Stimulated activated CD4-positive, alpha-beta T cell treated with anti-CD3 and anti-CD28 coated beads, Interleukin-15, amount 100 ng/mL, for 48 hours (primary cell): ENCODE measurements at places on chromosomes 12 and 14.

- DNase-seq, result no peak
Observed at GRCh38 chr12:11718768-11719253, 69.3 kb downstream of the ETV6 start.

DNA sequence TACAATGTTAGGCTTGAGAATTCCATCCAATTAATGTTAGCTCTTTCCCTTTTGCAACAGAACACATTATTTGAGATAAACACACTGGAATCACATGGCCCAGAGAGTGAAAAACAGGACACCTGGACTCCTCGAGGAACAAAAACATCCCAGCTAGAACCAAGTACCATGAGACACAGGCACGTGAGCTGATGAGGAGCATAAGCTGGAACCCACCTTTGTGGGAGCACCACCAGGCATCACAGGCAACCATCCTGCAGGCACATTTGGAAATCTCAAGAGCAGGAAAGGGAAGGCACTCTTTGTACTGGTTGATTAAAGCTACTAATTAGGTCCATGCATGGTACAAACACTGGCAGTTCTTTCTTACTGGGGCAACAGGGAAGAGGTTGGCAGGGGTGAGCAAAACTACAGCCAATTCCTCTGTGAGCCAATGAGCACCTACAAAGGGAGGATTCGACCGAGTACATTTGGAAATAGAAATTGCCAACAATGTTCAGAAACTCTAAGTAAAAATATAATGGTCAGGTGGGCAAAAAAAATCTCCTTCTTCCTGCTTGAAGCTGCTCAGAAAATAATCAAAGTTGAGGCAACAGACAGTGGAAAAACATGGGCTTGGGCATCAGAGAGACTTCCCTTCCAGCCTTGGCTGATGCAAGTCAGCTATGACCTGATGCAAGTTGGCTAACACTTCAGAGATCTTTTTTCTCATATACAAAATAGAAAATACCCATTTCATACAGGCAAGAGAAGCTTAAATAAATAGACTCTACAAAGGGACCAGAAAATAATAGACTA lies 216.7 kb downstream of the NUAK1 start:
- DNase-seq, result no peak

GRCh38 chr12:98345308-98345876 lies 170.0 kb upstream of the TMPO start:
- no peak for DNase-seq

- no peak for DNase-seq
Observed at GRCh38 chr14:31960039-31960438, 117.1 kb upstream of the ARHGAP5 start.

DNA sequence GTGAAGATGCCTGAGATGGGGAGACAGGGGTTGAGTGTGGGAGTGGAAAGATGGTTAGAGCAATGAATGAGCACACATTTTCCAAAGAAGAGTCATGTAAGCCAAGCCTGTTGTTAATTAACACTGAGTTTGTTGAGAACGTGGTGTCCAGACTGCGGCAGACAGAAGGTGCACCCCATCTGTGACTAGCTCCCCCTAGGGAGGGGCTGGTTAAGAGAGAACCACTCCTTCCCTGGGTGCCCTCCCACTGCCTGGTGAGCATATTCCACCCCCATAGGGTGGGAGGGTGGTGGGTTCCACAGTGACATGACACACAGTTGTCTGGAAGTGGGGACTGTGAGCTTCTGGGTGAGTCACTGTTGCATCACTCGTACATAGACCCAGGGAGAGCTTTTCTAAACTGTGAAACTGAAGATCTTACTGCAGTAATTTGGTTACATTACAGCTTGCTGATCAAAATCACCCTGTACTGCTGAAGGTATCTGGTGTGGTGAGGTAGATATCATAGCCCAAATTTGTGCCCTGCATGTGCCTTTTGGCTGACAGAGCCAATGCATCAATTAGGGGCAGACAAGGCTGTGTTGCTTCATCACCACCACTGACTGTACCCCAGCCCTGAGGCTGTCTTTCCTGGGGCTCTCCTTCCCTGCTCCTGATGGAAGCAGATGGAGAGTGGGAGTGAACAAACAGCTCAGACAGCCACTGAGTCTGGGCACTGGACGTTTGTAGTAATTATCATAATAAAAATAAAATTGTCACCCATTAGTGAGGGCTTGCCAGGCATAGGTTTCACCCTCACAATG lies 150.9 kb downstream of the EMP1 start:
- DNase-seq, result peak; percentile 65

DNA sequence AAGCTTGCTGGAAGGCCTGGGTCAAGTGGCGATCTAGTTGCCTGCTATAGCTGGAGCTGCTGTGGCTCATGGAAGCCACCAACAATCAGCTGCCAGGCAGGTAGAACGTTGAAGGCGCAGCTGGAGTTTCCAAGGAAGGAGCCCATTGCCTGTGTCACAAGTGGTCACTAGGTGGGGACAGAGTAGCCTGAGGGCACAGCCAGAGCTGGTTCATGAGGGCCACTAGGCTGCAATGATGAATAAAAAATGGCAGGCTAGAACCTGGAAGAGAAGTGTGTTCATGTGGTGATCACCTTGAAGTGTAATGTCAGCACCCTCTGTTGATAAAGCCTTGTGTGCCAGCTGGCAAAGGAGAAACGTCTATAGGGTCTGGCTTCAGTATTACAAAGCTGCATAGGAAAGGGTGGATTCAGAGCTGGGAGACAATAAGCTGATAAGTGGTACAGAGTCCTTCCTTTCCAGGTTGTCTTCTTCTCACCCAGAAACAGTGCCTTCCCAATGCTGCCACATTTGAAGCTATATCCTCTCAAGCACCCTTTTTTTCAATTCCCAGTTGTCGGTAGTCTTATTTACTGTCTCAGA lies 165.8 kb downstream of the EMP1 start:
- DNase-seq, result peak; percentile 34

DNA sequence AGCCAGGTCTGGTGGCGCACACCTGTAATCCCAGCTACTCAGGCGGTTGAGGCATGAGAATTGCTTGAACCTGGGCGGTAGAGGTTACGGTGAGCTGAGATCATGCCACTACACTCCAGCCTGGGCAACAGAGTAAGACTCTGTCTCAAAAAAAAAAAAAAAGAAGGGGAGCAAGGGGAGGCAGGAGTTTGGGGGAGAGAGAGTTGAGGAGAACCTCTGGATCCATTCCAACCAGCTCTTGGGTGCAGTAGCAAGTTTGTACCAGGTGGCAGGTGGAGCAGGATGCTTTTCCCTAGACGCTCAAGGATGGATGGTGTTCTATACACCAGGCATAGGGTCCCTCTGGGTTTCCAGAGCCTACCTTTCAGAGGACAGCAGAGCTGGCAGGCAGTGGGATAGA lies 1.9 kb downstream of the NFE2 start:
- DNase-seq, result no peak

GRCh38 chr12:119699199-119699760 lies 31.3 kb downstream of the PRKAB1 start:
- no peak for DNase-seq

DNA sequence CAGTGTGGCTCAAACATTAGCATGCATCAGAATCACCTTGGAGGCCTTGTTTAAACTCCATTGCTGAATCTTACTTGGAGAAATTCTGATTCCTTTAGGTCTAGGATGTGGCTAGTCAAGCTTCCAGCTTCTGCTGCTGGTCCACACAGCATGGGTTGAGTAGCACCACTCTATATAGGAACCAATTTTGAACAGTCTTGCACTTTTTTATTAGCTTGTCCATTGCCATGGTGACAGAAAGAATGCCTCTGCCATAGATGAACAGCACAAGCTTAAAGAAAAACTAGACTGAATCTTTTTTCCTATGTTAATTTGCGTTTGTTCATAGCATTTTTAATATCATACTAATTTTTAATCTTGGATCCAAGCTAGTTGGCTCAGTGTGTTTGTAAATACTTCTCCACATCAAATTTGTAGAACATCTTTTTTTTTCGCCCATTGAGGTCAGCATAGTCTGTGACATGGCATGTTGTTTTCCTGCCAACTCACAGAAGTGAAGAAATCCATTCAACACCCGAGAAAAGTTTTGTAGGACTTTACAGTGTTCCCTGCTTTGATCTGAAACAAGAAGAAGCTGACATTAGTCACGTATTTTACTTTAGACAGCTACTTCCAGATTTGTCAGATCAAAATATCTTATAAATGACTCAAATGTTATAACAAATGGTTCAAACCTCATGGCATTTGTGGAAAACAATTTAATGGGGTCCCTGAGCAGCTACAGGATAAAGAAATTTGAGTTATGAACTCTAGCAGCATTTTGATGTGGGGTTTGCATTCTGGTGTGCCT lies 438.8 kb downstream of the EGLN3 start:
- DNase-seq, result no peak

DNA sequence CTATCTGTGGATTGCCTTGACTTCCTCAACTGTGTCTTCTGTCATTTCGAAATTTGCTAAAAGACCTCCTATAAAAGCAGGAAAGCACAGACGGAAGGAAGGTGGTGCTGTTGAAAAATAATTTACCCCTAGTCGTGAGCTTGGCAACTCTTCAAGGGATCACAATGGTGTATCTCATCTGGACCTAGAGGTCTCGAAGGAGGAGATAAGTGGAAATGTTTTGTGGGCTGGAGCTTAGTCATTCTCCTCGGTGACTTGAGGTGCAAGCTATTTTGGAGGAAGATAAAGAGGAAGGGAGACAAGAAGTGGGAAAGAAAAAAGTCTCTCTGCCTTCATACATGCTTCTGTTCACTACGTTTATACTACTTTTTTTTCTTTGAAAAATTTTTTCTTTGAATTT lies 89.9 kb downstream of the FLRT2 start:
- DNase-seq, result no peak

- no peak for DNase-seq
Observed at GRCh38 chr12:14043776-14044175, 62.4 kb upstream of the GRIN2B start.

GRCh38 chr14:94175011-94175745 lies 1.1 kb downstream of the PPP4R4 start:
- no peak for DNase-seq

DNA sequence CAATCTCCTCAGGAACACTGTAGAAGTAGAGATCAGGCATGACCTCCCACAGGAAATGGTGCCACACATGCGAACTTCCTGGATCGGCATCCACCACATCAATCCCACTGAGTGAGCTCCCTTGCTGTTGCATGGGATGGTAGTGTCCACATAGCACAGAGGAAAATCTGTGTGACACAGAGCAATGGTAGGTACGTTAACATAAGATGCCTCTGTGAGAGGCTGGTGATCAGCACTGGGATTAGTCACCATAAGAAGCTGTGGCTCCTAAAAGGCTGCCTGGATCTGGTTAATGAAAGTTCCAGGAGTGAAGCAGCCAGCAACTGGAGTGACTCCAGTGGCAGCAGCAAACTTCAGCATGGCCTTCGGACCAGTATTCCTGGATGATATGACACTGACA lies 21.8 kb downstream of the WDHD1 start:
- no peak for DNase-seq

DNA sequence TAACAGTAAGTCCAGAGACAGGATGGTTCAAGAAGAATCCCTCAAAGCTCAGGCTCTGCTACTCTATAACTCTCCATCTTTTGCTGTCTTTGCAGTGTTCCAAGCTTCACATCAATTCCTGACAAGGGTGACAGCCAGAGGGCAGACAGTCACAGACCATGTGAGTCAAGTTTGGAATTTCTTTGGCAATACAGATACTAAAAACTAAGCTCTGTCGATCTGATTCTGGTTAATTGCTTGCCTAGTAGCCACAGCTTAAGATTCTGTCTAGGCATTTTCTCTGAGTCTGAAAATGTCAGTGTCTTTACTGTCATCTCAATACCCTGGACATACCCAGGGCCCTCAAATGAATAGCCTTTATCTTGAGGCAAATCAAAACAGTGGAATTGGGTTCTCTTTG lies 153.7 kb downstream of the CEP128 start:
- DNase-seq, result no peak
